Activated T-helper 1 cell treated with anti-CD3 and anti-CD28 coated beads, Interleukin-12 subunit alpha, Interleukin-12 subunit beta, Interleukin-2, Interleukin-4 antibody, amounts not matched to agents 30 ng/mL and 10 ng/mL and 1 ng/mL, durations not matched to agents 14 hours and 24 hours and 36 hours (primary cell): ENCODE measurements at places on chromosomes 12 and 14. TPM values are rescaled to one million over a fixed set of nuclear protein-coding genes. Genes with fewer than 3 reads are reported as not detected.

Gene CYP46A1
- 0.27 TPM in 1 of 2 replicates, not detected in the other for total RNA-seq

Gene ZFHX2
- total RNA-seq: 2.2 and 2.7 TPM in 2 replicates

Gene TAS2R30
- 3.8 and 4.5 TPM in 2 replicates for total RNA-seq

Gene DAO
- not detected in 2 replicates for total RNA-seq

Gene KRT80
- not detected in 2 replicates for total RNA-seq

GRCh38 chr12:127145929-127146789 is 1120.8 kb upstream of the TMEM132C start:
- peaks cover 7% of the 10 kb centered on the region for H3K27me3 ChIP-seq
- DNase-seq: peak; percentile 59
- H3K4me3 ChIP-seq: peak overlapping the region; percentile 82

GRCh38 chr12:68899251-68899771 is 33.7 kb downstream of the CPM start:
- H3K36me3 ChIP-seq: peaks cover 10% of the 10 kb centered on the region
- H3K4me1 ChIP-seq: peaks cover under 1% of the 10 kb centered on the region
- no peak overlapping the region for H3K4me3 ChIP-seq
- no peak overlapping the region for H3K27ac ChIP-seq
- no peak for DNase-seq

- H3K4me1 ChIP-seq: peaks cover 36% of the 10 kb centered on the region
- H3K36me3 ChIP-seq: no peaks in the 10 kb centered on the region
Measured at GRCh38 chr14:90677484-90678050, 138.7 kb downstream of the TTC7B start.

DNA sequence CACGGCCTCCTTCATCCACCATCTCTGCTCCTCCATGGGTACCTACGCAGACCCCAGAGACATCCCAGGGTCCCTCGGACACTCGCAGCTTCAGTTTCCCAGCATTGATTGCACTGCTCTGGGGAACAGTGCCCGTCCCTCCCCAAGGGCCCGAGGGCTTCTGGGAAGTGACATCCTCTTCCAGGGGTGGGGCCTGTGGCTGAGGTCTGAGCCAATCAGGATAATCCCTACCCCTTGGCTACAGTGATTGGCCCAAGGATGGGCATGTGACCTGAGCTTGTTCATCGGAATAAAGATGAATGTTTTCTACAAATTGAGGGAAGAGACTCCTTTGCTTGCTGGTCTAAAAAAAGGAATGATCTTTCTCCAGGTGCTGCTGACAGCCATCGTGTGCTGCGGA is 37.3 kb upstream of the MYL2 start:
- no peak overlapping the region for H3K4me3 ChIP-seq
- H3K4me1 ChIP-seq: no peaks in the 10 kb centered on the region
- DNase-seq: no peak
- peaks cover 3% of the 10 kb centered on the region for H3K27me3 ChIP-seq
- H3K36me3 ChIP-seq: no peaks in the 10 kb centered on the region
